ENCODE measurements at places on chromosomes 4 and X.

- DNase-seq = no peak
Measured at GRCh38 chr4:158796370-158797140, 27.7 kb downstream of the FNIP2 start.

DNA sequence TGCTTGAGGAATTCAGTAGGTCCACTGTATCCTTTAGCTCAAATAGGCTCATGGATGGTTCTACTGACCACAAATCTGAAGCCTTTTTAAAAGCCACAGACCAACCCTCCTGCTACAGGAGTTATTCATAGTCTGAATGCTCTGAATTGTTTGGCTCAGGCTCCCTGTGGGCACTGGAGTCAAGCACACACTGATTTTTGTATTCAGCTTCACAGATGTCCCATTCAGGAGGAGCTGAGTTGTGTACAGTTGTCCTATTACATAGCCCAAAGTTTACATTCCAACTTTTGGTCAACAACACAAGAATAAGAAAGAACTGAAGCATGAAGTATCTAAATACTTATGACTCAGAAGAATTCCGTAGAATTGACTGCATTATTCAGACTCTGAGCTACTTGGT, 243.9 kb downstream of the UNC5C start:
- DNase-seq = no peak

GRCh38 chr4:113967687-113968086, 11.8 kb downstream of the ARSJ start:
- no peak for DNase-seq

GRCh38 chr4:86035688-86036087, 324.2 kb downstream of the MAPK10 start:
- DNase-seq = no peak

DNA sequence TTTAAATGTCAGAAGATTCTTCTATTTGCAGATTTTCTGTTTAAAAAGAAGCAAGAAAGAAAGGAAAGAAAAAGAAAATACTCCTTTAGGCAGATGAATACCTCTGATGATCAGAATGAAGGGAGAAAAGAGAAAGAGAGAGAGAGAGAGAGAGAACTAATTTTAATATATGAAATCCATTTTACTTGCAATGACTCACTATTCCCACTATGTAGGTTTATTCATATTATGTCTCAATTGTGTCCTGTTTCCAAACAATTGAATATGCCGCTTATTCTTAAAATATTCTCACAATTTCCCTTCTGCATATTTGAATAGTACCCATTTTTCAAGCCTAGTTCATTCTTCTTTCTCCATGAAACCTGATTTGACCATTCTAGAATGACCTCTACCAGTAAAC, 11.7 kb downstream of the MEPE start:
- no peak for DNase-seq

- DNase-seq = no peak
Measured at GRCh38 chr4:112279025-112279881, 6.5 kb downstream of the TIFA start.
